ENCODE measurements at places on chromosomes 3 and 15.
A peak's percentile ranks its signal among the peaks of the same experiment; 100 is the strongest.

DNA sequence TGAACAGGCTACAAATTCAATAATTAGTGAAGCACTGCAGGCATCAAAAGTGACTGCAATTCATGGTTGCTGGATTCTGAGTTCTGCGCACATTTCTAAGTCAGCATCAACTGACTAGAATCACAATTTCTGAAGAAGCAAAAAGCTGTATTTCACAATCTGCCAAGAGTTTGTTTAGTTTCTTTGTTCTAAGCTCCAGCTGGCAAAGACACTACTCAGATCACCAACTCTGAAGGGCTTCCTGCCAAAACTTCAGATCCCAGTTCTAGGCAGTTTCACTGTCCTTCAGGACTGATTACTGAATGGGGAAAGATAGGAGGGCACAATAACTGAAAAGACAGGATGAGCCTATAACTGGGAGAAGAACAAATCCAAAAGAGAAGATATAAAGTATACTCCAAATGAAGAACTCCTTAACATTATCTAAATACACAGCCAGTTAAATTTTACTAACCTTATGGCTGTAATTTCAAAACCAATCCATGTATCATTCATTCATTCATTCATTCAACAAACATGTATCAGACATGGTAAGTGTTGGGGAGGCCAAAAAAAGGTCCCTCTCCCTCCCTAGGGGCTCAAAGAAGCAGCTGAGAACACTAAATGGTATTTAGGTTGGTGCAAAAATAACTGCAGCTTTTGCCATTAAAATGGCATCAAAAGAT is 17.1 kb downstream of the TJP1 start:
- no peak for DNase-seq

DNA sequence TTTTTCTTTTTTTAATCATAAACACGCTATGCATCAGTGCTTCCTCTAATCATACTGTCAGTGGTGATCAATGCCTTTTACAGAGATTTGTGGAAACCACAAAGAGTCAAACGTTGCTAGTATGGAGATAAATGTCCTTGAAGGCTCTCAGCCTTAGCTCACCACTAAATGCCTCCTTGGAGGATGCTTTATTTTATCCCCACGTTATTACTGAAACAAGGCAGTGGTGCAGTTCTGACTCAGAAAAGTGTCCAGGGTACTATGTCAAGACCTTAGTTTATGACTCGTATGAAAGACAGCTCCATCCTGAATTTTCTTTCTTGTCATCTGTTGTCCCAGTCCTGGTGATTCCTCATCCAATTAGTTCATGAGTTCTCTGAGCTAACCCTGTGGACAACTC is 1146.7 kb downstream of the IGSF11 start:
- DNase-seq = peak; percentile 60

DNA sequence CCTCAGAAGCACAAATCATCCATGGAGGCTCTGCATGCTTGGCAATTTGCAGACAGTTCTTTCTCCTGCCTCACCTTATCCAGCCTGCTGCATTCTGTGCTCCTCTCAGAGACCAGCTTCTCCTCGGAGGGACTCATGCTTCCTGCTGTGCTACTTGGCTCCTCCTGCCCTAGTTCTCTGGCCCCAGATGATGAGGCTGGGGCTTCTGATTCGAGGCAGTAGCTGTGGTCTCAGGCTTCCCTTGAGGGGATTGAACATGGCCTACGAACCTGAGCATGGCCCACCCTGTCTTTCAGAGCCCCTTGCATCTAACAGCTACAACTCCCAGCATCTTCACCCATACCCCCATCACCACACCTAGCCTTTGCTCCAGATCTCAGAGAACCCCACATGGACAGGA is 6.7 kb downstream of the VIPR1 start:
- no peak for DNase-seq

DNA sequence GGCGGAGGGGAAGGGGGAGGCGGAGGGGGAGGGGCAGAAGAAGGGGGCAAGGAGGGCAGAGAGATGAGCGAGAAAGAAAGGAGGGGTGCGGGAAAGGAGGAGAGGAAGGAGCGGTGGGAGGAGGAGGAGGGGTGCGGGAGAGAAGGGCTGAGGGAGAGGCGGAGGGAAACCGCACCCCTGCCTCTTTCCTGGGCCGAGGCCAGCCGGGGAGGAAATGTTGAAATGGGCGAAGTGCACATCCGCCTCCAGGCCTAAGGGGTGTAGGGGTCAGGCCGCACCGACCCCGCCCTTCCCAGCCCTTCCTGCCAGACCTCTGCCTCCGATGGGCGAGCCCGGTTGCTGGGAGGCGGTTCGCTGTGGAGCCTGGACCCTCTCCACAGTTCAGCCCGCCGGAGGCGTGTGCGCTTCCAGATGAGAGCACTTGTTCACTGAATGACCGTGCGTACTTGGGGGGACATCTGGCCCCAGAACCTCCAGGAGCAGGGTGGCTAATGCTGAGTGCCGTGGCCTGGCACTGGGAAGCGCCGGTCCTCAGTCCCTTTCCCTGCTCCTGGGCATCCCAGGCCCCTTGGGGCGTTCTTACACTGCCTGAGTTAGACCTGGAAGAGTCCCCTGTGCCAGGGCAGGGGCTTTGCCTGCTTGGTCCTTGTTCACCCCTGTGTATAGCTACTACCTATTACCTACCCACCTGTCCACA is 110.3 kb upstream of the KLF13 start:
- DNase-seq = peak; percentile 85

DNA sequence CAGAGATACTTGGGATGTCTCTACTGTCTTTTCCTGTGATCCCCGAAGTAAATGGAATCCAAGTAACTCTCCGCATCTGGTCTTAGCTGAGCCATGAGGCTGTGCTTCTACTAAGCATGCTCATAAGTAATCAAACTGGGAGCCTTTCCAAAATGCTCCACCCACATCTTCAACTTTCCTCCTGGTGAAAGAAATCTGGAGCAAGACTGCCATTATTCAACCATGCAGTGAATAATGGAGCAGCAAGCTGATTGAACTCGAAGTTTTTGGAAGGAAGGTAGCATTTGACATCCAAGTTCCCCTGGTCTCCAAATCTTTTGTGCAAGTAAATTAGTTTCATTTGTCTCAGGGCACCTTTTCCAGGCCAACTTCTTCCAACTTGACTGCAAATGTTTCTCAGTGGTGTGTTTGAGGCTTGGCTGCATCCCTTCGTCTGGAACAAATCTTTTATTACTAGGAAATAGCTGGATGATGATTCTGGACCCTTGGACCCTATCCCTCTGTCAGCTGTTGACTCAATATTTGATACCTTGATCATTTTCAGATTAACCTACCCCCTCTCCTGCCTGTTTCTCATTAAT is 19.4 kb downstream of the GXYLT2 start:
- no peak for DNase-seq

DNA sequence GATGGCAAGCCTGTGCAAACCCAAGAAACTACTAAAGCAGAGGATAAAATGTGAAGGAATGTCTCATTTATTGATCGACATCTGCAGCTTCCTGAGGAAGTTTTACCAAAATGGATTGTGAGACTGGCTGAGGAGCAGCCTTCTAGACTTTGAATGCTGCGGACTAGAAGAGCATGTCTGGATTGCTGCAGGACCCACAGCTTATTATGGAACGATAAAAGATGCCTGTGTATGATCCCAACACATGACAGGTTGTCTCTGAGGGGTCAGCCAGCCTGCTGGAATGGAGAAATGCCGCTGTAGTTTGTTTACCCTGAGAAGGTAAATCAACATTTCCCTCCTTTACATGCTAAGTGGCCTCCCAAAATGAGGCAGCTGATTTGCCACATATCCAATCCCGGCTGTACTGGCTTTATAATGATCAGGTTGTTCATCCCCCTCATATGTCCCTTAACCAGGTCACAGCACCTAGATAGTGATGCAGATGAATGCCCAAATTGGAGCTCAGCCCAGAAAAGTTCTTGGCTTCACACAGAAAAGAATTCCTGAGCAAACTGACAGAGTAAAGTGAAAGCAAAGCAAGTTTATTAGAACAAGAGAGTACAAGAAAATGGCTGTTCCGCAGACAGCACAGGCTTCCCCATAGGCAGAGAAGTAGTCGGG is 63.9 kb downstream of the IL12A start:
- DNase-seq = peak; percentile 45

DNA sequence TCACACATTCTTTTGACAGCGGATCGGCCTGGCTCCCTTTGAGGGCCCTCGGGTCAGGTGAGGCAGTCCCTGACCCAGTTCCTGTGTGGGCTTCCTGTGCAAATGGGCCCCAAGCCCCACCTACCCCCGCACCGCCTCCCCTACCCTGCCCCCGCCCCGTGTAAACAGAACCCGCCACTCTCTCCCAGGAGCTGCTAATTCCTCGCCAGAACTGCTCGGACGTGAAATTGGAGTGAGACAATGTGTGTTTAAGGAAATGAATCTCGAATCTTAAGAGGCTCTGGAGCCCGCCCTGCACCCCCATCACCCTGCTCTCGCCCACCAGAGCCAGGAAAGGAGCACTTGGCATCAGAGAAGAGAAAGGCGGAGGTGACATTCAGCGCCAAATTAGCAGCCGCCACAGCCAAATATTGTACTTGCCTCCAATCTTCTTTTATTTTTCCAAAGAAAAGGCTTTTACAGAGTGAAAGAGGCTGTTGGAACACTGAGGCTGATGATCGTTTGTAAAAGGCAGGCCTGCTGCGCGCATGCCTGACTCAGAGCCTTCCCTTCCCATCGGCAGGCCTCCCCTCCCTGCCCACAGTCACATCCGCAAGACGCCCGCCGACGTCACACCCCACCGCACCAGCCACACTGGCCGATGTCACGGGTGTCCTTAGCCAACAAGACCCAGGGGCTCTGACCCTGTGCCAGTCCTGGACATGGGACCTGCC is 53.1 kb downstream of the CACNA2D2 start:
- no peak for DNase-seq

GRCh38 chr15:85010071-85010385 is 28.4 kb downstream of the PDE8A start:
- DNase-seq = no peak

- no peak for DNase-seq
Measured at GRCh38 chr3:159783780-159784742, 204.6 kb upstream of the IL12A start.

GRCh38 chr3:4077950-4078349 is 225.2 kb upstream of the SETMAR start:
- no peak for DNase-seq

GRCh38 chr15:73515527-73515926 is 72.6 kb downstream of the REC114 start:
- no peak for DNase-seq

DNA sequence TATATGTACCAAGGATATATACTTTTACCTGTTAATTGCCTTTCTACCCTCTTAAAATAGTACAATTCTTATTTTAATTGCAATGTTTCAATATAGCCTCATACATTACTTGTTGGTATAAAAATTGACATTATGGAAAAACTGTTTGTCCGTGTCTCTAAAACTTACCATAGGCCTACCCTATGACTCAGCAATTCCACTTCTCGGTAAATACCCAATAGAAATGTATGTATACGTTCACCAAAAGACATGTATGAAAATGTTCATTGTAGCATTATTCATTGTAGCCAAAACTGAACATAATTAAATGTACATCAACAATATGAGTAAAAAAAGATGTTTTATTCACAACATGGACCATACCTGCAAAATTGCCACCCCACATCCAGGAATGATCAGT is 679.2 kb upstream of the UBE2E2 start:
- DNase-seq = no peak

GRCh38 chr3:29324180-29324651 is 43.3 kb downstream of the RBMS3 start:
- DNase-seq = peak; percentile 92

DNA sequence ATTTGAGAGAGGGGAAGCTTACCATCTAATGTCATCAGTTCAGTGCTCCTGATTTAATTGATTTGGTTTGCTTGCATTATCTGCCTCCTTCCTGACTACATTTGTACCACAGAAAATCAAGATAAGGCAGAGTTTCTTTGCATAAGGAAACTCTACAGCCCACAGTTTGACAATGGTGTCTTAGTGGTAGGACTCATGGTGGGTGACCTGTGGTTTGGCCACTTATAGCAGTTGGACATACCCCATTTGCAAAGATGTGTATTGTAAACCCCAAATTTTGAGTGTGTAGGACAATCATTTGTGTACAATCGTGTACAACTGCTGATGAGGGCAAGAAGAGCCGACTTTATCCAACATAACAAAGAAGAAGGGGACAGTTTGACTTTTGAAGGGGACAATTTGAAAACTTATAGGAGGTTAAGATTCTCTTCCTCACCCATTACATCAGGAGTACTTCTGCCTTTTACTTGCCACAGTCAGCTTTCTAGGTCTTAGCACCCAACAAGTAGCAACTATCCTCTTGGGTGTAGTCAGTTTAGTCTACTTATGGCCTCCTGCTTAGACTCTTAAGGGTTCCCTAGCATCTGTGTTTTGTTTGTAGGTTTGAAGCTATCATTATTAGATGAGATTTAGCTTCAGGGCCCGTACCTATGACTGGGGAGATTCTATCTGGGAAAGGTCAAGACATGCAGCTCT is 6.2 kb downstream of the TGFBR2 start:
- DNase-seq = no peak

DNA sequence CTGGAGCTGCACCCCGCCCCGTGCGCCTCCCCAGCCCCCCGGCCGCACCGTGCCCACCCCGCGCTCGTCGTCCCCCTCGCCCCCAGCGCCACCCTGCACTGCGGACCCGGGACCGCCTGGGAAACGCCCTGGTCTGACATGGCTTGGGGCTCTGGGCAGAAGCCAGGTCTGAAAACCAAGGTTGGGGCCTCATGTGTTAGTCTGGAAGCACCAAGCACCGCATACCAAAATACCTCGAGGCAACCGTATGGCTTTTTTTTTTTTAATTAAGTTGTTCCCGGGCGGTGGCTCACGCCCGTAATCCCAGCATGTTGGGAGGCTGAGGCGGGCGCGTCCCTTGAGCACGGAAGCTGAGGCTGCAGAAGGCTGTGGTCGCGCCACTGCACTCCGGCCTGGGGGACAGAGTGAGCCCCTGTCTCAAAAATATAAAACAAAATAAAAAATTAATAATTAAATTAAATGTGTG is 91.5 kb upstream of the CHD2 start:
- DNase-seq = no peak
